Lung (tissue), 17 donors: ENCODE measurements at places on chromosomes 16 and 17. TPM values are rescaled to one million over a fixed set of nuclear protein-coding genes. Genes with fewer than 3 reads are reported as not detected.

Gene CHST4
- total RNA-seq, result 0.43 TPM

Gene CCL1
- not detected for total RNA-seq

Gene SLFN12
- 27.4 TPM for total RNA-seq

Gene CES1
- 253 TPM for total RNA-seq

- no peak overlapping the region for H3K27ac ChIP-seq
- peaks cover 10% of the 10 kb centered on the region for H3K4me1 ChIP-seq
- H3K4me3 ChIP-seq, result no peak overlapping the region
- no peak for DNase-seq
- peaks cover 3% of the 10 kb centered on the region for H3K27me3 ChIP-seq
- no peaks in the 10 kb centered on the region for H3K36me3 ChIP-seq
These were observed 95.4 kb upstream of the TNRC6C start for GRCh38 chr17:77862890-77863813.

GRCh38 chr17:30375661-30376060, 3.1 kb upstream of the CPD start:
- H3K4me1 ChIP-seq, result peaks cover 5% of the 10 kb centered on the region
- H3K36me3 ChIP-seq, result no peaks in the 10 kb centered on the region
- DNase-seq, result no peak
- no peaks in the 10 kb centered on the region for H3K27me3 ChIP-seq

GRCh38 chr16:14957576-14958322, 17.1 kb upstream of the PDXDC1 start:
- H3K36me3 ChIP-seq, result no peaks in the 10 kb centered on the region
- DNase-seq, result no peak
- no peak overlapping the region for H3K27ac ChIP-seq

DNA sequence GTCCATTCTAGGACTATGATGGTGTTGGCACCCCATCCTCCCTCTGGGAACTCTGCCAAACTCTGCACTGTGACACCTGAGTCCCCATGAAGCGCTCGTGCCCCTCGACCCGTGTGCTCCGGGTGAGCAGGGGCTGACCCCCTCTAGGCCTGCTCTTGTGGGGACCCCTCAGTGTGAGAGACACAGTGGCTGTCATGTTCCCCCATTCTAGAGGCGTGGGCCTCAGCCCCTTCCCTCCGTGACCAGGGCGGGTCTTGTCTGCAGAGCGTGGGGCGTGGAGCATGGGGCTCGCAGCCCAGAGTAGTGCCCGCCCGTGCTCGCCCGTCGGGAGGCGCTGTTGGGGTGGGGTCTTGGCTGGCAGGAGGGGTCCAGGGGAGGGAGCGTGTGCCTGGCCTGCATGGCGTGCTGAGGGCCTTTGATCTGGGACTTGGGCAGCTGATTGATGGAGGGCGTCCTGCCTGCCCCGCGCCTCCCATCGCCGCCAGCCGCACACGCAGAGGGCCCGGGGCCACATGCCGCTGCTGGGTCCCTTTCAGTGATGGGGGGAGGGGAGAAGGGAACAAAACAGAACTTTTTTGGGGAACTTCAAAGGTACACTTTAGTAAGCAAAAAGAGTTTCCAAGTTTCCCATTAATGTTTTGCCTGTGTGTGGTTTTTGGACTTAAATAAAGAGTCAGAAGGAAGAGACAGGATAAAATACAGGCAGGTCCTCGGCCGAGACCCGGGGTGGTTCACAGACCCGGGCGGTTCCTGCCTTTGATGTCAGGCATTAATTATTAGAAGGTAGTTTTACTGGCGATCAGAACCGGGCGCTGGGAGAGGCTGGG, 22.5 kb downstream of the CENPX start:
- DNase-seq, result peak; percentile 55
- no peaks in the 10 kb centered on the region for H3K36me3 ChIP-seq
- H3K4me3 ChIP-seq, result no peak overlapping the region

DNA sequence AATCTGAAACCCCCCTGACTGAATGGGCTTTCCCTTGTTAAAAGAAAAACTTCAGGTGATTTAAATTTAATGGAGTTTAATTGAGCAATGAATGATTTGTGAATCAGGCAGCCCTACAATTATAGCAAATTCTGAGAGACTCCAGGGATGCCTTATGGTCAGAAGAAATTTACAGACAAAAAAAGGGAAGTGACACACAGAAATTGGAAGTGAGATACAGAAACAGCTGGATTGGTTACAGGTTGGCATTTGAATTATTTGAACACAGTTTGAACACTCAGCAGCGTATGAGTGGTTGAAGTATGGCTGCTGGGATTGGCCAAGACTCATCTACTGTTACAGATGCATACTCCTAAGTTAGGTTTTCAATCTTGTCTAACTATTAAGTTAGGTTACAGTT, 19.0 kb upstream of the CPHXL start:
- H3K4me3 ChIP-seq, result no peak overlapping the region
- H3K4me1 ChIP-seq, result no peaks in the 10 kb centered on the region
- no peaks in the 10 kb centered on the region for H3K27me3 ChIP-seq
- no peak for DNase-seq

- H3K4me1 ChIP-seq, result peaks cover 14% of the 10 kb centered on the region
- no peak overlapping the region for H3K27ac ChIP-seq
- peak overlapping the region; percentile 5 for H3K4me3 ChIP-seq
- DNase-seq, result no peak
- H3K36me3 ChIP-seq, result no peaks in the 10 kb centered on the region
These were observed 702 bp upstream of the WNT3 start for GRCh38 chr17:46818929-46819859.

DNA sequence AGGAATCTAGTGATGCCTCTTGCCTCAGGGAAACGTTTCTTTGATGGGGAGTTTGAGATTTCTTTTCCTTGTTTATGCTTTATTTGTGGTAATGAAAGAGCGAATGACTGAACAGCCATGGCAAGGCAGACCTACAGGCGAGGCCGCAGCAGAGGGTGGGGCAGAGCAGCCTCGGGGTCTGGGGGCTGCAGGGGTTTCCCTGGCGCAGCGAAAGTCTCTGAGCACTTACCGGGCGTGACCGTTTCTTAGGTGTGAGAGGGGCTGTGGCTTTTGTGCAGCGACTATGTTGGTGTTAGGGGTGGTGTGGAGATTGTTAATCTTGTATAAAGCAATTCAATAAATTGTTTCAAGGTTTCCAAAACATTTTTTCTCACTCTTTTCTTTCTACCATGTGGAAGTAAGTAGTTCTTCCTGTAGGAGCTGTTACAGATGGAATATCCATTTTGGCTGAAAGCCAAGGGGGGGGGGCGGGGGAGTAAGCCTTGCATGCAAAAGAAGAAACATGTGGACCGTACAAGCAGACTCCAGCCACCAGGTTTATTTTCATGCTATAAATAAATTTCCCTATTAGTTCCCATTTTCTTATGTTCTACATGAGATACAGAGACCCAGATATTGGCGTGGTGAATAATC, 34.8 kb downstream of the UBN1 start:
- DNase-seq, result no peak
- peaks cover 5% of the 10 kb centered on the region for H3K4me1 ChIP-seq
- H3K27me3 ChIP-seq, result no peaks in the 10 kb centered on the region
- peaks cover 48% of the 10 kb centered on the region for H3K36me3 ChIP-seq
- no peak overlapping the region for H3K27ac ChIP-seq

DNA sequence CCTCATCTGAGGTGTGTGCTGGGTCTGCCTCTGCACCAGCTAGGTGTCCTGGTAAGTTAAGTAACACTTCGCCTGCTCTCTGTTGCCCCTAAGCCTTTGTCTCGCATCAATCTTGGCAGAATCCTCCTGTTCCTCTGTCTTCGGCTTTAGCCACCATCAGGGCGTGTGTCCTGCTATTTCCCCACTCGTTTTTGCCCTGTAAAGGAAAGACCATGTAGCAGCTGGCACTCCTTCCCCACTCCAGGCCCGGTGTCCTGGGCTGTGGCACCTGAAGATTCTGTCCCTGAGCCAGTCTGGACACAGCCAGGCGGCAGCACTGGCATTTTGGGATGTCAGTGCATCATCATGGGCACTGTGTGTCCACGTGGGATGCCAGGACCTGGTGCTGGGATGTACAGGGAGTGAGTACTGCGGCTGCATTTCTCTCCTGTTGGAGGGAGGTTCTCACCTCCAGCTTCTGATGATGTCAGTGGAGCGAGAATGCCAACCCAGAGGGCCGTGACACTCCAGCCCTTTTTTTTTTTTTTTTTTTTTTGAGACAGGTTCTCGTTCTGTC, 26.2 kb upstream of the FOXK2 start:
- no peaks in the 10 kb centered on the region for H3K27me3 ChIP-seq
- no peaks in the 10 kb centered on the region for H3K36me3 ChIP-seq
- no peaks in the 10 kb centered on the region for H3K4me1 ChIP-seq

DNA sequence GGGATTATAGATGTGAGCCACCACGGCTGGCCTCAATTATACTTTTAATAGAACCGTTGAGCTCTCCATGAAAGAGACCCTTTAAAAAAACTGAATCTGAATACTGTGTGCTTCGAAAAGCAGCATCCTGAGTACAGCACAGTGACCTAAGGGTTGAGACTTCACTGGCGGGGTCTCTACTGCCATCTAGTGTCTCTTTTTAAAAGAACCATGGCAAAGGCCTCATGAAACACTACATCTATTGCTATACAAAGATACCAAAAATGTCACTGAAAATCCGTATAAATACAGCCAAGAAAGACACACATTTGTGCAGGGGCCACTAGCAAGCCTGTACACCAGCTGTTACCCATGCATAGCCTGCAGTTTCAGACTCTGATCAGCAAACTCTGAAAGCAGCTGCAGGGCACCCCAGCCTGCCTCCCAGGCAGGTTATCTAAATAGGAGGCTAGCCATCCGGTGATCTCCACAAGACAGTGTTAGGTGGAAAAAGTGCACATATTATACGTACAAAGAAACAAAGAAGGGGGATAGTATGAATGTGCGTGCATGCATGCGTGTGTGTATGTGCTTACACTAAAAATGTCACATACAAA, 35.3 kb downstream of the NPLOC4 start:
- no peaks in the 10 kb centered on the region for H3K4me1 ChIP-seq
- H3K27ac ChIP-seq, result no peak overlapping the region
- H3K27me3 ChIP-seq, result no peaks in the 10 kb centered on the region
- no peak overlapping the region for H3K4me3 ChIP-seq

DNA sequence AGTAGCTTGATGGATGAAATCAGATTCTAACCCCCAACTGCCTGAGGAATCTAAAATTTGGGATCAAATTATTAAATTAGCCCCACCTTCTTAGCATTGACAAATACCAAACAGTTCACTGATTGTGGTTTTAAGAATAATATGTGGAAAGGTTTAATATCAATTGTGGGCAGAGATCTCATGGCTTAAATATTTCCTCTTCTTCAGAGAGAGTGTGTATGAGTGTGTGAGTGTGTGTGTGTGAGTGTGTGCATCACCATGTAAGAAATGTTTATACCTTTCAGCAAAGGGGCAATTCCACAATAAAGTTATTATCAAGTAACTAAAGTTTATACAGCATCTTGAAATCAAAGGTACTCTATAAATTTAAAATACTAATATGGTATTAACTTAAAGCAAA, 3.2 kb downstream of the SMURF2 start:
- peaks cover 6% of the 10 kb centered on the region for H3K4me1 ChIP-seq
- no peaks in the 10 kb centered on the region for H3K27me3 ChIP-seq
- DNase-seq, result peak; percentile 21
- H3K36me3 ChIP-seq, result no peaks in the 10 kb centered on the region

DNA sequence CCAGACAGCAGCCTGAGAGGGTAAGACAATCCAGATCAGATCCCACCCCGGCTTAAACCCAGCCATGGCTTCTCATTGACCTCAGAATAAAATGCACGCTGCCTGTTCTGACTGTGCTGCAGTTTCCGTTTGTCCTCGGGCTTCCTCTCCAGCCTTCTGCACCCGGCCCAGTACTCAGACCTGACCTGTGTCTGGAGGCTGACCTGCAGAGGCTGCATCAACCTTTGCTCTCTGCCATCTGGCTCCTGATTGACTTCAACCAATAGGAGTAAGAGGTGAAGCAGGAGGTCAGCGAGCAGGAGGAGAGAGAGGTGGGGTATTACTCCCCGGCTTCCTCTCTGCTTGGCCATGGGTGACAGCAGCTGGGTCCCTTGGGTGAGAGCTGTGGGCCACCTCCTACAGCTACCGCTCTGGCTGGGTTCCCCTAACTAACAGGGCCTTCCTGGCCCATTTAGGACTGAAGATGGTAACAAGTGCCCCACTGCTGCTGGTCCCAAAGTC, 46.7 kb downstream of the C16orf82 start:
- no peaks in the 10 kb centered on the region for H3K27me3 ChIP-seq
- no peaks in the 10 kb centered on the region for H3K36me3 ChIP-seq

- no peaks in the 10 kb centered on the region for H3K36me3 ChIP-seq
- DNase-seq, result no peak
- no peak overlapping the region for H3K4me3 ChIP-seq
- peaks cover 3% of the 10 kb centered on the region for H3K4me1 ChIP-seq
- H3K27me3 ChIP-seq, result no peaks in the 10 kb centered on the region
These were observed 482.8 kb downstream of the SOX9 start for GRCh38 chr17:72603420-72604242.

- no peak for DNase-seq
- no peaks in the 10 kb centered on the region for H3K27me3 ChIP-seq
- H3K4me1 ChIP-seq, result no peaks in the 10 kb centered on the region
These were observed 454.9 kb downstream of the SOX9 start for GRCh38 chr17:72575542-72576233.

DNA sequence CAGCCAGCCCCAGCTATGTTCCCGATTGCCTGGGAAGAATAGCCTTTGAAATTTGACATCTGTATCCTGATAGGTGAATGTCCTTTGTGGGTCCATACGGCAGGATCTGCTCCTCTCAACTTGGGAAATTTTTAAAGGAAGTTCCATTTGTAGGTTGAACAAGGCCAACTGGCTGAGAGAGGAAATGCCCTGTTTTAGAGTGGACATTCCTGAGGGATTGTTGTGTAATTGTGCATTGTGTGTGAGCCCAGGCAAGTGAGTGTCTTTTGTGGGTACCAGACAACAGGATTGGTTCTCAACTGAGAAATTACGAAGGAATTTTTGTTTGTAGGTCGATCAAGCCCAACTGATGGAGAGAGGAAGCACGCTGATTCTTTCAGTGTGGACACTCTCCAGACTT, 2.6 kb upstream of the CPHXL2 start:
- H3K27ac ChIP-seq, result no peak overlapping the region
- DNase-seq, result no peak

GRCh38 chr16:69064124-69064763, 41.2 kb upstream of the HAS3 start:
- H3K27ac ChIP-seq, result no peak overlapping the region
- no peaks in the 10 kb centered on the region for H3K27me3 ChIP-seq
- no peaks in the 10 kb centered on the region for H3K4me1 ChIP-seq
- H3K4me3 ChIP-seq, result no peak overlapping the region
- no peaks in the 10 kb centered on the region for H3K36me3 ChIP-seq

GRCh38 chr16:28981517-28981916, 3.3 kb upstream of the LAT start:
- peaks cover 5% of the 10 kb centered on the region for H3K36me3 ChIP-seq
- no peaks in the 10 kb centered on the region for H3K4me1 ChIP-seq
- H3K4me3 ChIP-seq, result no peak overlapping the region
- H3K27ac ChIP-seq, result no peak overlapping the region

DNA sequence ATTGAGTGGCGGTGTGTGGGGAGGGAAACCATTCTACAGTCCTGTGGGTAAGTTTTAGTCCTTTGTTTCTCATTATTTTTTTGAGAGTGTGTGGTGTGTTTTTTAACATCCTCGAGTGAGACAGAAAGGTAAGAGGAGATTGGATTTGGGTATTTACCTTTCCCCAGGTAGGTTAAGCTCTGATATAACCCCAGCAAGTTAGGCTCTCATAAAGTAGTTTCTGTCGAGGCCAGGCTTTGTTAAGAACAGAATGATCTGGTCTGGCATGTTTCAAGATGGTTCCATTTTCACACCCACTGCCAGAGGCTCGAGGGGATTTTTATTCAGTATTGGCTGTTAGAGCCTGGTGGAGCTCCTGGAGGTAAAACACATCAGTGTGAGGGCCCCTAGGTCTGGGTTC, 62.9 kb downstream of the BCAS3 start:
- no peak overlapping the region for H3K27ac ChIP-seq
- no peaks in the 10 kb centered on the region for H3K36me3 ChIP-seq
- no peak for DNase-seq
- no peaks in the 10 kb centered on the region for H3K27me3 ChIP-seq
- no peaks in the 10 kb centered on the region for H3K4me1 ChIP-seq
- H3K4me3 ChIP-seq, result no peak overlapping the region
